NCI-H69 (cell line): ENCODE measurements at places on chromosomes 11 and 22.

DNA sequence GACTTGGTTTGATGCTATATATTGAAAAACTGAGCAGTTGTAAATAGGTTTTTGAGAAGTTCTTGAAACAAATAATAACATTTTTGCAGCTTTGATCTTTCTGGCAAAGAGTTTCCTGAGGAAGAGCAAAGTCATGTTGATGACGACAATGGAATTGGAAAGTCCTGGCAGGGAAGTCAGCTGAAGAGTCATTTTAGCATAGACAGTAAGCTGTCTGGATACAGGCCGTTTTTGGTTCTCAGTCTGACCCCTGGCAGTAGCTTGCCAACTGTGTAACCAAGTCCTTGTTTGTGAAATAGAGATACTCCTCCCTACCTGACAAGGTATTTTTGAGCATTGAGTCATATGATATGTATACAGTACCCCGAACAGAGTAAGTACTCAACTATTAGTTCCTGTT lies 193.3 kb downstream of the C11orf91 start:
- no peak for DNase-seq

GRCh38 chr22:23047265-23047664 lies 23.1 kb upstream of the GNAZ start:
- DNase-seq, result peak; percentile 78

GRCh38 chr22:44042249-44043218 lies 18.4 kb downstream of the PARVB start:
- DNase-seq, result no peak

DNA sequence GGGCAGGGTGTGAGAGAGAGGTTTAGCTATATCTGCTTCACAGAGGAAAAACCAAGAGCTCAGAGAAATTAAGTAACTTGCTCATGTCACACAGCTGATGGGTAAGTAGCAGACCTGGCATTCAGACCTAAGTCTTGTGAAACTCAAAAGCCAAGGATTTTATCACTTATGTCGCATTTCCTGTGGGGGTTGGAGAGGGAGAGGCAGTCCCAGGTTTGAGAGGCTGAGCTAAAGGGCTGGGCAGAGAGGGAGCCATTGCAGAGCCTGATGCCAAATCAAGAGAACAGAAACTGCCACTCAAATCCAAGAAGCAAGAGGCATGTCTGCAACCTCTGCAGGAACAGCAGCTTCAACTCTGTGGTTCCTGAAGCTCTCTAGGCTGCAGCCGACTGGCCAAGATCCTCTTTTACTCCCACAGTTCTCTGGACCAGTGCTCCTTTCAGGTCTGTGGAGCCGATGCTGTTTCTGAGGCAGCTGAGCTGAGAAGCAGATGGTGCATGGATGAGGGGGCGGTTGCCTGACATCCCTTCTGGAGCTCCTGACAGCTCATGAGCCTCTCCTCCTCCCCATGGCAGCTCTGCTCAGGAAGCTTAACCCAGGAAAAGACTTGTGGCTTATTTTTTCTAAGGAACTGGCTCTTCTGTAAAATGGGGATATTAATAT lies 47.6 kb upstream of the NAV2 start:
- DNase-seq, result peak; percentile 8

DNA sequence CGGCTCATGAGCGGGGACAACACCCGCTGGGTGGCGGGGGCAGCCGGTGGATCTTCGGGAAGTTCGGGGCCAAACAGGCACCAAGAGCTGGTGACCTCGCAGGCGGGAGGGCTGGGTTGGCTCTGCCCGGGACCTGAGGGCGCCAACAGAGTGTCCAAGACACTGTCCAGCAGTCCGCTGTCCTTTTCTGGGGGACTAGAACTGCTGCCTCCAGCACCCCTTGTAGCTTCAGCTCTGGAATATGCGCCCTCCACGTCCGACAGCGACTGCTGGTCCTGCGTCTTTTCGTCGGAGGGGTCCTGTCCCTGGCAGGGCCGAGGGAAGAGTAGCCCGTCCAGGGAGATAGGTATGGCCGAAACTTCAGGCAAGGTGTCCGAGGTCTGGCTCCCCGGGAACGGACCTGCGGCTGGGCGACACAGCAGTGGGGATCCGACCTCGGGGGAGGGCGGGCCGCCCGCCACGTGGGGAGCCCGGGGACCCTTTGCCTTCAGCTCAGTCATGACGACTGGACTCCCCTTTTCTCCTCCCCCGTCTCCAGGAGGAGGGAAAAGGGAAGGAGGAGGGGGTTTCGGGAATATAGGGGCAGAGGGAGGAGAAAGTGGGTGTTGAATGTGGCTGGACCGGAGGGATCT lies 926 bp downstream of the PGR start:
- no peak for DNase-seq

DNA sequence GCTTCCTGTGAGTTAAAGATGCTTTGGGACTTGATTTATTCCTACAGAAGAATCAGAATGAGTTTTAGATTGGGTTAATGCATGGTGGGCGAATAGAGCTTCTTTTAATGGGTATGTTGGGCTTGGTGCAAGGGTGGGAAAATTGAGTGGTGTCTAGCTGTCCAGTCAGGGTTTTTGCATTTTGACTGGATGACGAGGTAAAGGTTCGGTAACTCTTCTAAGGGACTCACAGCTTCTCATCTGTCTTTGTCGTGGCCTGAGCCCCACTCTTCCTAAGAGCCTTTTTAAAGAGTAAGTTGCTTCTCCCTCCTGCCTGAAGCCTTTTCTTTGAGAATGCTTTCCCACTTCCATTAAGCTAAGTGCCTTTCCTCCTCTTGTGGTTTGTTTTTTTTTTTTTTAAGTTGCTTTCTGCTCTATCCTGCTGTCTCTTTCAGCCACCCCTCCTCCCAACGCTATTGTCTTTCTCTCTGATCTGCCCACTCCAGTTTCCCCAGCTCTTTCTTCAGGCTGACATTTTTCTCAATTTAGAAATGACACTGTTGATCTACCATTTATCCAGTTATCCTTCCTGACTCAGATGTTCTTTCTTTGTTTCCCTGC lies 1.1 kb downstream of the DPF2 start:
- DNase-seq, result no peak

- DNase-seq, result no peak
Observed at GRCh38 chr22:36811094-36811800, 5.6 kb downstream of the PVALB start.

DNA sequence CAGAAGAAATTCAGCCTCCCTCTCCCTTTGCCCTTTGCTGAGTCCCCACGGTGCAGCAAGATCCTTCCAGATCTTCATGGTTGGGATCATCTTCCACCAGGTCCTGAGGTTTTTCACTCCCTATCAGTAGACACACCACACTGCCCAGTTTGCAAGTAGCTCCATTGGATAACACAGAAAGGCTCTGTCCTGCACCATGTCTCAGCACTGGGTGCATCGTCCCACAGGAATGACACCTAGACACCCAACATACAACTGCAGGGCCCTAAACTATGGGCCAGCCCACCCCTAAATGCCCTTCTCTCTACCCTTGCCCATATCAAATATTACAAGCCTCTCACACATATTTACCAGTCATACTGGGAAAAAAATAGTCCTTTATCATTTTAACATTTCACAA lies 9.4 kb downstream of the KLHL22 start:
- no peak for DNase-seq

DNA sequence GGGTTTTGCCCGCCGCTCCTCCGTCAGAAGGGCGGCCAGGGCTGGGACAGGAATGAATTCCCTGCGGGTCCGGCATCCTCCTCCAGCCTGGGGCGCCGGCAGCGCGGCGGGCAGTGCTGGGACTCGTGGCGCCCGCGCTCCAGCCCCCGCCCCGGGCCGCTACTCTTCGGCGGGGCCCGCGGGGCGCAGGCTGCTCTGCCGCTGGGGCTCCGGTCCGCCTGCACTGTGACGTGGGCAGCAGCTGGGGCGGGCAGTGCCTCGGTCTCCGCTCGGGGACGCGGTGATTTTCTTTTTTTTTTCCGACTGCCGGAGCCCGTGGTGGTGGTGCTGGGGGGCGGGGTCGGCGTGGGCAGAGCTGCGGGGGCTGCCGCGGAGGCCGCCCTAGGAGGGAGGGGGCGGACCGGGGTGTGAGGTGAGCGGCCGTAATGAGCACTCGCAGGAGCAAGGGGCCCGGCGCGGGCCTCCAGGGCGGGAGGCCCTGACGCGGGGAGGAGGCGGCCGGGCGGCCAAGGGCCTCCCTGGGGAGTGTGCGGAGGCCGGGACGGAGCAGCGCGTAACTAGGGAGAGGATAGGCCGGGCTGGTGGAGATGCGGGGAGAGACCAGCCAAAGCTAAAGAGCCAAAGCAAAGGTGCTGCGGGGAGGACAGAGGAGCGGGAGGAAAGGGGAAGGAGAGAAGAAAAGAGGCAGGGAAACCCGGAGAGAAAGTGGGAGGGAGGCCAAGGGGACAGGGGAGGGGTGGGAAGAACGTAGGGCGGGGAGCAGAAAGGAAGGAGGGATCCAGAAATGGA lies 73.3 kb upstream of the ZBED5 start:
- peak; percentile 83 for DNase-seq

- no peak for DNase-seq
Observed at GRCh38 chr11:48074425-48075181, 94.2 kb downstream of the PTPRJ start.

DNA sequence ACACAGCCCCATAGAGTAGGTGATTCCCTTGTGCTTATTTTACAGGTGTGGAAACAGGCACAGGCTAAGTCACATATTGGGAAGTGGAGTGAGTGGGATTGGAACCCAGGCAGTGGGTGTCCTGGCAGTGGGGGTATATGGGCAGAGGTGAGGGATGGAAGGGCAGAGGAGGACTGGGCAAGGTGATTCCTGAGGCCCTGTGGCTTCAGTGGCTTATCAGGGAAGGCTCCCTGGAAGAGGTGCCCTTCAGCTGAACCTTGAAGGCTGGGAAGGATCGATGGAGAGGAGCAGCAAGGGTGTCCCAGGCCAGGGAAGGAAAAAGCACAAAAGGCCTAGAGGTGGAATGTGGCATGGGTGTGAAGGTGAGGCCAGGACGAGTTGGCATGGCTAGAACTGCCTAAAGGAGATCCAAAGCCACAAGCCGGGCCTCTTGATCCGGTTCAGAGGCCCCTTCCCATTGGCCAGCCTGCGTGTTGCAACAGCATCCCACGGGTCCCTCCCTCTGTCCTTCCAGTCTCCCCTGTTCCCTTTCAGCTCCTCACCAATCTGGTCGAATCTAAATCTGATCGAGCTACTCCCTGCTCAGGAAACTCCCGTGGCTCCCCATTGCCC lies 41.7 kb downstream of the MCM5 start:
- DNase-seq, result no peak

DNA sequence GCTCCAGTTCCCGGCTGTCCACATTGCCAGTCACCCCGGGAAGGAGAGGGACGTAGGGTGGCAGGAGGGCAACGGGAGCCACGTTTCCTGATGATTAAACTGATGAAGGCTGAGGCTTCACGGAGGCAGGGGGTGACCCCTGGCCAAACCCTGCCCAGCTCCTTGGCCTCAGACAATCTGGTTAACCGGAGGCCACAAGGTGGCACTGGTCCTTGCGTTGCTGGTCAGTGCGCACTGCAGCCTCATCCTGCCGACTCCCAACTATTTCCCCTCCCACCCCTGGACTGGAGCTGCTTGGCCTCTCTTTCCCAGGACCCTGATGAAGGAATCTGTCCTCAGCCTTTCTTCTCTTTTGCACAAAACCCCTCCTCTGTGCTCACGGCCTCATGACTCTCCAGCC lies 75.3 kb downstream of the PDE2A start:
- DNase-seq, result peak; percentile 23

DNA sequence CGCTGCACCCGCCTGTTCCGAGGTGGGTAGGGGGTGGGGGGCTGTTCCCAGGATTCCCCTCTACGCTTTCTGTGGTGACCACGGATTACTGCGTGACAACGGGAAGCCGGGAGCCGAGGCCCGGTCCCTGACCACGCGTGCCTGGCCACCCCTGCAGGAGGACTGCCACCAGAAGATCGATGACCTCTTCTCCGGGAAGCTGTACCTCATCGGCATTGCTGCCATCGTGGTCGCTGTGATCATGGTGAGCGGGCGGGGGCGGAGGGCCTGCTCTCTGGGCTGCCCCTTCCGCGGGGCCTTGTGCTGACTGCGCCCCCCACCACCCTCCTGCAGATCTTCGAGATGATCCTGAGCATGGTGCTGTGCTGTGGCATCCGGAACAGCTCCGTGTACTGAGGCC lies 4.1 kb upstream of the TSSC4 start:
- DNase-seq, result no peak

GRCh38 chr11:113752932-113753331 lies 20.6 kb downstream of the ZW10 start:
- DNase-seq, result no peak

GRCh38 chr11:73465023-73465675 lies 89.0 kb downstream of the RELT start:
- DNase-seq, result no peak

DNA sequence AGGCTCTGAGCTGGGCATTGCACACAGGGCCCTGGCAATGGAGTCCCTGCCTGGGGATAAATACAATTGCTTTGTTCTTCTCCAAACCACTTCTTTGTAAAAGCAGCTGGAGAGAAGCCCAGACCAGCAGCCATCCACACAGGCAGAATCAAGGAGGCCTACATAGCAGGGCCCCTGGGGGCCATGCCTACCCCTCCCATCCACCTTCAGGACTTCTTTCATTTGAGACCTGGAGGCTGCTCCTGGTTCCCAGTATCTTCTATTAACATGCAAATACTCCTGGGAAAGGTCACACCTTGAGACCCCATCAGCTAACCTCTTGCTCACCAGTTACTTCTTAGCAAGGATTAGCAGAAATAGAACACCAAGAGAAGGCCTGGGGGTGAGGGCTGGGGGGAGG lies 511.1 kb downstream of the SOX6 start:
- peak; percentile 59 for DNase-seq

- no peak for DNase-seq
Observed at GRCh38 chr11:23769214-23769613, 727.6 kb upstream of the LUZP2 start.

- DNase-seq, result no peak
Observed at GRCh38 chr11:130124096-130124495, 35.5 kb upstream of the ST14 start.

DNA sequence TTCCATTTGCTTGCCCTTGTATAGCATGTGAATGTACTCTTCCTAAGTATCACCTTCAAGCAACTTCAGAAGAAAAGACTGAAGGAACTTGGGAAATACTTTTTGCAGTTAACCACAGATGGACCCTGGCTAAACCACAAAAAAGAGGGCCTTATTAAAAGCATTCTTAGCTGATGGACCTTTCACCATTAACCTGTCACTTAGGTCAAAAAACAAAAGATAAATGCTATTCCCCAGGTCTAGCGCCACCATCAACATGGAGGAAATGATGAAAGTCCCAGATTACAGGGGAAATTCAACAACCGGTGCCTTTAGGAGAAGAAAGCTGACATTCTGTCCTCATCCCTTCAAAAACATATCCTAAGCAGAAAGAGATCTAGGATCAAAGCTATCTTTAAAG lies 29.5 kb downstream of the STK33 start:
- no peak for DNase-seq

- peak; percentile 26 for DNase-seq
Observed at GRCh38 chr22:27715106-27715505, 86.5 kb downstream of the MN1 start.

DNA sequence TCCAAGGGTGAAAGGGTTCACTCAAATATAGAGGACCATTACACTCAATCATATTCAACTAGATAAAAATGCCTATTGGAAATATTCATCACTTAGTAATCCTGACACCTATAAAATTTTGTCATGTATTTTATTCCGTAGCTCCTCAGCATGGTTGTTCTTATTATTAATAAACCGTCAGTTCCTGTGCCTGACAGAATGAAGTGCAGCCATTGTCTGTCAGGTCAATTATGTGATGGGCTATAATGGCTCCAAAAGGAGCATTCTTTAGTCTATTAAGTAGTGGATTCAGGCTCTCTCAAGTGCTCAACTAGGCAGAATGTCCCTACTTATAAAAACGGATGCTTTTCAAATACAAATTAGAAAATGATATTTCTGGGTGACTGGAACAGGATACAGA lies 916.1 kb upstream of the ANO3 start:
- DNase-seq, result no peak
